Activated CD4-positive, alpha-beta T cell treated with anti-CD3 and anti-CD28 coated beads, Interleukin-2, amount 50 U/mL, for 4 hours (primary cell): ENCODE measurements at places on chromosomes 16 and 17.
A peak's percentile ranks its signal among the peaks of the same experiment; 100 is the strongest.

DNA sequence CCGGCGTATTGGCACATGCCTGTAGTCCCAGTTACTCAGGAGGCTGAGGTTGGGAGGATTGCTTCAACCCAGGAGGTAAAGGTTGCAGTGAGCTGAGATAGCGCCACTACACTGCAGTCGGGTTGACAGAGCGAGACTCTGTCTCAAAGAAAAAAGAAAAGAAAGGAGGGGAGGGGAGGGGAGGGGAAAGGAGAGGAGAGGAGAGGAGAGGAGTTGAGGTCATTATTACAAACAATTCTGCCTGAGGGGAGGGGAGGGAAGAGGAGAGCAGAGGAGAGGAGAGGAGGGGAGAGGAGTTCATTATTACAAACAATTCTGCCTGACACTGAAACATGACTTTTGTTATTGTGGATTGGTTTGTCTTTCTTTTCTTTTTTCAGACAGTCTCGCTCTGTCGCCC is 19.8 kb upstream of the ABCA5 start:
- no peak for DNase-seq

DNA sequence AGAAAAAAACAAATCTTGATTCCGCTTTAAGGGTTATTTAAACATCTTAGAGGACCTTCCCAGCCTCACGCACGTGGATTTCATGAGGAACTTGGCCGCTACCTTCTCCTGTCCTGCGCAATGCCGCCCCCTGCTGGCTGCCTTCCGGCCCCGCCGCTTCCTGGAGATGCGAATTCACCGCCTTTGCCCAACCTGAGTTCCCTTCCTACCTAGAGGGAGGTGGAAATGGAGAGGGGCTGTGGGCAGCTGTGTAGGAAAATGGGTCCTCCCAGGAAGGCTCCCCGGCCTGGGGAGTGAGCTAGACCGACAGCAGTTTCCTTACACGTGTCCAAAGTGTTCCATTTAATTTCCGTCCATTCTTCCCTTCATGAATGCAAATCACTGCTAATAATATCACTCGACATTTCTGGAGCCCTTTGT is 1.0 kb upstream of the ABCC12 start:
- DNase-seq: peak; percentile 74

DNA sequence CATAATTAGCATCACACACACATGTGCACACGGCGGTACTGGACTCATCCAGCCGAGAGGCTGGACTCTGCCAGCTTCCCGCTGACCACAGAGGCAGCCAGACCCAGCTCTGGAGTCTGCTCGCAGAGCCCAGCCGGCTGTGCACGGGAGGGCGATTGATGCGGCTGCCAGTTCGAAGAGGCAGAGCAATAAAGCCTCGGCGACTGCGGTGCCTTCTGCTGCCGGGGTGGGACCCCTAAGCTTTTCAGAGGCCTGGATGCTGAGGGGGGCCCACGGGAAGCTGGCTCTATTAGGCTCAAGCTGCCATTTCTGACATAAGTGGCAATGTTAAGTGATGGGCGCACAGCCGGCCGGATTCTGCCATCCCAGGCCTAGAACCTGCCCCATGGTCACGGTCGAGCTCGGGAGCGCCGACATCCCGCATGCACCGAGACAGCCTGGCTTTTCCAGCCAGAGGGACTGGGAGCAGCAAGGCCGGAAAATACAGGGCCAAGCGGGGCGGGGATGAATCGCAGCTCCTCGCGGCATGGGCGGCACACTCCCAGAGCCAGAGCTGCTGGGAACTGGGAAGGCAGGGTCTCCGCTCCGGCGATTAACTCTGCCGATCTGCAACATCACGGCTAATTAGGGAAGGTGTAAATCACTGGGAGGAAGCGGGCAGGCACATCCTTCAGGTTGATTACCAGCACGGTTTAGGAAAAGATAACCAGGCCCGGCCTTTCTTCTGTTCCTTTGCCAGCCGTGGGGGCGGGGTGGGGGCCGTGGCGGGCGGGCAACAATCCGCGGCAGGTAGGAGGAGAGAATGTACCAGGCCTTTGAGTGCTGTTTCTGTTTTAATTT is 57.7 kb downstream of the TBC1D16 start:
- no peak for DNase-seq

DNA sequence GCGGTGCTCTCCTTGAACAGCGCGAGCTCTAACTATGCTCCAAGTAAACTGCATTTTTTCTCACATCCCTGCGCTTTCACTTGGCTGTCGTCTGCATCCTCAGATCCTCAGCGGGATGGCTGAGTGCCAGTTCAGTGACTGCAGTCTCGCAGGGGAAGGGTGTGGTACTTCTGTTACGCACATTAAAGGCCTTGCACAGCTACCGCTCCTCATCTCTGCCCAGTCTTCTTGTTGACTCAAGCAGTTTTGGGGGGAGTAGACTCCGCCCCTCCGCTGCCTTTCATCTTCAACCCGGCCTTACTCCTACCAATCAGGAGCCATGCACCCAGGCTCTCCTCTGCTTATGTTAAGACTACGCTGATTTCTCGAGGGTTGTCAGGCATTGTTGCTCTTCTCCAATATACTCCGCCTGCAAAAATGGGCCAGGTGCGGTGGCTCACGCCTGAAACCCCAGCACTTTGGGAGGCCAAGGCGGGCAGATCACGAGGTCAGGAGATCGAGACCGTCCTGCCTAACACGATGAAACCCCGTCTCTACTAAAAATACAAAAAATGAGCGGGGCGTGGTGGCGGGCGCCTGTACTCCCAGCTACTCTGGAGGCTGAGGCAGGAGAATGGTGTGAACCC is 10.0 kb downstream of the ATP5PD start:
- DNase-seq: peak; percentile 84

GRCh38 chr17:20171741-20172365 is 162.7 kb downstream of the SPECC1 start:
- DNase-seq: no peak

GRCh38 chr17:41521574-41522261 is 3.0 kb upstream of the KRT15 start:
- DNase-seq: no peak

DNA sequence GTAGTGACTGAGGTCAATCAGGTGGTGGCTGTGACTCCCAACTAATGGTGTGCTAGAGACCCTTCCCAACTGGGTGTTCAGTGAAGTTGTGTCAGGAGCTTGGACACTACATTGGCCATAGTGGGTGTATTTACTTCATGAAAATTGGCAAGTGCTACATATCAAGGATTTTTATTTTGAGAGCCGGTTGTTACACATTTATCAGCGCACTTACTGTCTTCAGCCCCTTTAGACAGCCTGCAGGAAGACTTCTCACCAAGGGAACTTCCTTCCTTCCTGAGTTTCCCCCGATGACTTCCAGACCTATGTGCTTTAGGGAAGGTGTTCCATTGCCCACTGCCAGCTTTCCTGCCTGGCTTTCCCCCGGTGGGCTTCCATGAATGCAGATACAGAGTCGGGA is 261.2 kb downstream of the CBLN1 start:
- no peak for DNase-seq

GRCh38 chr16:68037841-68038597 is 14.9 kb downstream of the DUS2 start:
- DNase-seq: no peak

DNA sequence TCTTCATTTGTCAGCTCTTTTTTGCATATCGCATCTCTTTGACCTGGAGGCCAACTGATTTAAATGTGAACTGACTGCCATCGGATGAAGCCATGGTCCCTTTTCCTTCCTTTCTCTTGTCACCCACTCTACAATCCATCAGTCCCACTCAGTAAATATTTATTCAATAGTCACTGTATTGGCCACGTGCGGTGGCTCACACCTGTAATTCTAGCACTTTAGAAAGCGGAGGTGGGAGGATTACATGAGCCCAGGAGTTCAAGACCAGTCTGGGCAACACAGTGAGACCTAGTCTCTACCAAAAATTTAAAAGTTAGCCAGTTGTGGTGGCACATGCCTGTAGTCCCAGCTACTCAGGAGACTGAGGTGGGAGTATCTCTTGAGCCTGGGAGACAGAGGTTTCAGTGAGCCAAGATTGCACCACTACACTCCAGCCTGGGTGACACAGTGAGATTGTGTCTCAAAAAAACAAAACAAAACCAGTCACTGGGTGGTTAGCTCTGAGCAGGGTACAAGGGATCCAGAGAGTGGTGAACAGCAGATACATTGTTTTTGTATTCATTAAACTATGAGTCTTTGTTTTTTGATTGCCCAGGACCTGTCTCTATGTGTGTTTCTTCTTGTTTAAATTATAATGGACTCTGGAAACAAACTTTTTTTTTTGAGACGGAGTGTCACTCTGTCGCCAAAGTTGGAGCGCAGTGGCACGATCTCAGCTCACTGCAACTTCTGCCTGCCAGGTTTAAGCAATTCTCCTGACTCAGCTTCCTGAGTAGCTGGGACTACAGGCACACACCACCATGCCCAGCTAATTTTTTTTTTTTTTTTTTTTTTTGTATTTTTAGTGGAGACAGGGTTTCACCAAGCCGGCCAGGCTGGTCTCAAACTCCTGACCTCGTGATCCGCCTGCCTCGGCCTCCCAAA is 6.9 kb downstream of the PHAF1 start:
- DNase-seq: no peak

- no peak for DNase-seq
Observed at GRCh38 chr16:75804368-75804767, 78.1 kb upstream of the CPHXL start.

DNA sequence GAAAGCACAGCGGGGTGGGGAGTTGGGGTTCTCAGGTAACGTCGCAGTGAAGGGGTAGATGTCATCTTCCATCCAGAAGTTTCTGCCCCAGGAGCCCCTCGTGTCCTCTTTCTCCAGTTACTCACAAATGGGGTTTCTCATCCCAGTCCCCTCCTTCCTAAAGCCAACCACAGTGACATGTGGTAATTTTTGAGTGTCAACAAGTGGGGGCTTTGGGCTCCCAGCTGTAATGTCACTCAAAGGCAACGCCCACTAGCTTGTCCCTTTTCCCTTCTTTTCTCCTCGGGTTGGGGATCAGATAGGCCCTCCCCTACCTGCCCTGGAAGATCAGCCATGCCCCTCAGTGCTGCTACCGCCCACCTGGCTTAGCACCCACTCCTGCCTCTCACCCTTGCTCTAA is 14.4 kb downstream of the IRX5 start:
- DNase-seq: no peak

DNA sequence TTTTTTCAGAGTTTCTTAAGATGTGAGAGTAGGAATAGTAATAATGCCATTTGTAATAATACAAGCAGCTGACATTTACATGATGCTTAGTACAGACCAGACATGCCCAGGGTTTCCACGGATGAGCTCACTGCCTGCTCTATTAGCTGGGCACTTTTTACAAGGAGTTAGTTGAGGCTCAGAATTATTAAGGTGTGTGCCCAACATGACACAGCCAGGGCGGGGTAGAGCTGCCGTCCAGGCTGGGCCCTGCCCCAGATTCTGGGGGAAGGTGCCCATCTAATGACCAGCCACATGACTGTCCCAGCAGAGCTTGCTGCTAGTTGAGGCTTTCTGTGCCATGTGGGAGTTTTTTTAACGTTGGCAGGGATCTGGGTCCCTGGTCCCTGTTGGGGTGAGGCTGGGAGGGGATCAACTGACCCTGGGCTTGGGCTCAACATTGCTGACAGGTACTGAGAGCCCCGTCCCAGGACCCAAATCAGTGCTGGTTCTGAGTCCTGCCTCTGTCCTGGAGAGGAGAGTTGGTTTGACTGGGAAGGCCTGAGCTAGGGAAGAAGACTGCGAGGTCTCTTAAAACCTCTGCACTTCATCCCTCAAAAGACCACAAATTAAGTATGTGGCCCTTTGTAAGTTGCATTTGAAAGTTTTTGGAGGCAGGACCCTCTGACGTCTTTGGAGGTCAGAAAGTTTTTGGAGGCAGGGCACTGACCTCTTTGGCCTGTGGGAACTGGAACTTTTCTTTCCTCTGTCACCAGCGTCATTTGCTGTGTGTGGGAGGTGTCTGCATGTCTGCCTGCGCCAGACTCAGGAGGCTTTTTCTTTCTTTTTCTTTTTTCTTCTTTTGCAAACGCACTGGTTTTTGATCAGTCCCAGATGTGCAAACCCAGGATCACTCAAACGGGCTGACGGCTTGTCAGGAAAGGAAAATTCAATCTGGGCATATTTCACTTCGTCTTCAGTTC is 2.2 kb downstream of the CRISPLD2 start:
- no peak for DNase-seq

GRCh38 chr17:51710634-51710979 is 447.9 kb downstream of the CA10 start:
- no peak for DNase-seq

- DNase-seq: no peak
Observed at GRCh38 chr17:67942810-67943209, 53.5 kb downstream of the C17orf58 start.

DNA sequence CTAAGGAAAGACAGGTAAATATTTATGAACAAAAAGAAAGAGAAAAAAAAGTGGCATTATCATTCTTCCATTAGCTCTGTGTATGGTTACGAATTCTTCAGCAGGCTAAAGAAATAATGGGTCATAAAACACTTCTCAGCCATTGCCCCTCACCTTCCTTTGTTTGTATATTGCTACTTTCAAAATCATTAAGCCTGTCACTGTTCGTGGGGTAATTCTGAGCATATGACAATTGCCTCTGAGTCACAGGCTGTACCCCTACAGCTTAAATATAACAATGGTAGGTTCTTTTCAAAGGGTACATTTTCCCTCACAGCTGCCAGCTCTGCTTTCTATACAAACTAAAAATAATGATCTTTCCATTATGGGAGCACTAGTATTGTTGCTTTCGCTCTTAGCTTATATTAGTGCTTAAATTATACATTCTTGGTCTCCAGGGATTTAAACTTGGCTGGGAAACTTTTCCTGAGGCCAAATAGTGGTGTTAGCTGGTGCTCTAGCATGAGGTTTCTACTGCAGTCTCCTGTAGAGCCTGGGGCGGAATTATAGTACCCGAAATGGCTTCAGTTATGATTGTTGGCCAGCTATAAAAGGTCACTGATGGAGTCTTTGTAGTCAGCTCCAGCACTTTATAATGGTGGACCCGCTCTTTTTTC is 74.7 kb upstream of the CDH11 start:
- no peak for DNase-seq

DNA sequence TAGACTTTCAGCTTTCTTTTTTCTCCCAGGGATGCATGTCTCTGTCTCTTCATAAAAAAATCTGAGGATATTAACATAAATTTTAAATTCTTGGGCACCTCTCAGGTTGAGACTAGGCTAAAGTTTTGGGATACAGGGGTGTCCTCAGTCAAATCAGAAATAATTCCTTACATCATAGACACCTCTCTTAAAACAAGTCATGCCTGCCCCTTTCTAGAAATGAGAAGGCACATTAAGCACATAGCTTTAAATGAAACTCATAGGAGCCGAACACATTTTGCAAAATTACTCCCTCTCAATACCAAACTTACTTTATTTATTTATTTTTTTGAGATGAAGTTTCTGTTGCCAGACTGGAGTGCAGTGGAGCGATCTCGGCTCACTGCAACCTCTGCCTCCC is 67.3 kb upstream of the BCAR1 start:
- DNase-seq: no peak
